ENCODE measurements at places on chromosomes 7 and 10.

GRCh38 chr7:116724560-116725231 lies 52.7 kb downstream of the MET start:
- no peak for DNase-seq

- DNase-seq = no peak
Observed at GRCh38 chr10:84432891-84433290, 104.5 kb downstream of the CCSER2 start.

- DNase-seq = no peak
Observed at GRCh38 chr10:21100871-21101514, 203.9 kb upstream of the NEBL start.

- peak; percentile 76 for DNase-seq
Observed at GRCh38 chr10:29998142-29998808, 61.1 kb downstream of the JCAD start.

- DNase-seq = no peak
Observed at GRCh38 chr7:158407581-158408317, 179.9 kb downstream of the PTPRN2 start.

GRCh38 chr7:114777288-114777687 lies 144.6 kb upstream of the MDFIC start:
- no peak for DNase-seq

DNA sequence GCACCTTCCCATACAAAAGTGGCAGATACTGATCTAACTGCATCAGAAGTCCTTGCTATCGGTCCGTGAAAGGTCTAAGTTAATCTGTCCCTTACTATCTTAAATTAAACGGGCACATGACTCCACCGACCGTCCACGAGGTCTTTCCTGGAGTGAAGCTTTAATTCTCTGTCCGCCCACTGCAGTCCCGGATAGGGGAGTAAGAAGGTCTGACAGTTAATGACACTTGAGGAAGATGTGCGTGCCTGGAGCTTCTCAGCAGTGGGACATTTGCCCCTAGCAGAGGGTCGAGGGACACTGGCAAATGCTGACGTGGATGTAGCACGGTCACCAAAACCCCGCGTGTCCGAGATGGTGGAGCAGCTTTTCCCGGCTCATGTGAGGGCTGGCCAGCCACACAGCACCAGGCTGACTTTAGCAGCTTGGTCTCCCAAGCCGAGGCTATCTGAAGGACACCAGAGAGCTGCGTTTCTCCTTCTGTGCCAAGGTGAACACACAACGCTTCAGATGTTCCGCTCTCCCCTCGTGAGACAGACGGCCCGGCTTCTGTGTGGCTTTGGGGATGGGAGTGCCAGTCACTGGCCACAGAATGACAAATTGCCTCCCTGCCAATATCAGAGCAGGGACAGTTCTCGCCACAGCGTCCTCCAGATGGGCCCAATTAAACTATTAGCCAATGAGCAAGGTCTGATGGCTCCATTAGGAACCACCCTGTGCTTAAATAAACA lies 86.6 kb downstream of the ADARB2 start:
- DNase-seq = no peak

DNA sequence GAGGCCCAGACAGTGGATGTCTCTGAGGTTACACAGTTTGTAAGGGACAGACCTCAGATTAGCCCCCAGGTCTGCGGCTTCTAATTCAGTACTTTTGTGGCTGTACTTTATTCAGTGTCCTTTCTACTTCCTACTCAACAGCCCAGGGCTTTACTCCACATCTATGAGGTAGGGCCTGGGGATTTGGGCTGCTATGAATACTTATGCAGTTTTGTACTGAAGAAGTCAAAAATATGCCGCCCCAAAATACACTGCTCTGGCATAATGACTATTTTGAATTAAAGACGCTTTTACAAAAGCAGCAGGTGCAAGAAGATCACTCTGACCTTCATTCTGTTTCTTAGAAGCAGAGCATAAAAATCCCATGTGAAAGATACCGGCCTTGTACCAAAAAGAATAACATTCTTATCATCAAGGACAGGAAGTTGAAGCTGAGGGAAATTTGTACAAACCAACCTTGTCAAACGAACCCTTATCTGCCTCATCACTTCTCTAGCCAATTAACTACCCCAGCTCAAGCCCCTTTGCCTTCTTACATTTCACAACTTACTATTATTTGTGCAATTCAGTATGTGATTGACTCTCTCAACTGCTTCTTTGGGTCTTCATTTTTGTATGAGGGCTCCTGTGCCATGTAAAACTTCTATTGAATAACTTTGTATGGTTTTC lies 26.1 kb upstream of the TRUB1 start:
- no peak for DNase-seq

GRCh38 chr10:110372656-110373055 lies 67.9 kb upstream of the SMNDC1 start:
- DNase-seq = no peak
